ENCODE measurements at places on chromosomes 3 and 15. TPM values are rescaled to one million over a fixed set of nuclear protein-coding genes. Genes with fewer than 3 reads are reported as not detected.
A peak's percentile ranks its signal among the peaks of the same experiment; 100 is the strongest.

ARHGAP31 gene
- 4.5 TPM for total RNA-seq

FGF7 gene
- 39.2 TPM for total RNA-seq

FBN1 gene
- total RNA-seq: 81.2 TPM

DNA sequence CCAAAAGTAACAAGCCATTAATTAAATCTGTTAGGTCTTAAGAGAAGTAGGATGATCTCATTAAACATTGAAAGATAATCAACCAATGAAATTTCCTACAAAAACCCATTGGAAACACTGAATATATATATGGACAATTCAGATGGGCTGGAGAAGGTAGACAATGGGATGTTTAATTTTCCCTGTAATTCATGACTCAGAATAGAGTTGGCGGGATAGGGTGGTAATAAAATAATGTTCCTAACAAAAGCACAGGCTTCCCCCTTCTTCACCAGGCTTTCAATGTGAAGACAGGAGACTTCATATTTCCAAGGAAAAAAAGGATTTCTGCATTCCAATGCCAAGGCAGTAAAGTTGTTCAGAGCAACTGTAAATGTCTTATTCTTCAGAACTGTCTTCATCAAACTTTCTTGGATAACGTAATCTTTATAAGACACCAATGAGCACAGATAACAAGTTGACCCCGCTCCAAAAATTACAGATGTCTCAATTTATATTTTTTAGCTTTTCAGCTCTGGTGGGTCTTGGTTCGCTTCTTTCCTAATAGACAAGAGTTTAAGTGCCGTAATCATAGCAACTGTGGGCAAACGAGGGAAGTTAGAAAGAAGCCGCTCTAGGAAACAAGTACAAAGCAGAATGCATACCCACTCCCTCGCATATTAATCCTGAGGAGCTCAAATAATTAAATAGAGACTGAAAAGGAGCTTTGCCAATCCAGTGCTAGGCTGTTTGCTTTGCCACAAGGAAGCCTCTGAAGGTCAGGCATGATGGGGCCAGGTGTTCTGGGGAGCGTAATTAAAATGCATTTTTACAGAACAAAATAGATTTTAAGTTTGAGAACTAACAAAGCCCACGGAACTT is 377.0 kb downstream of the FOXP1 start:
- DNase-seq: no peak

OCA2 gene
- not detected for total RNA-seq

GRCh38 chr3:85591451-85591850 is 632.7 kb downstream of the CADM2 start:
- no peak for DNase-seq

LYZL4 gene
- not detected for total RNA-seq

SIN3A gene
- total RNA-seq: 22.7 TPM

SELENOK gene
- 70.8 TPM for total RNA-seq

XYLB gene
- total RNA-seq: 1.5 TPM

- DNase-seq: no peak
These were observed 30.8 kb downstream of the TPRG1 start for GRCh38 chr3:189202583-189202982.

WNT7A gene
- total RNA-seq: not detected

DNA sequence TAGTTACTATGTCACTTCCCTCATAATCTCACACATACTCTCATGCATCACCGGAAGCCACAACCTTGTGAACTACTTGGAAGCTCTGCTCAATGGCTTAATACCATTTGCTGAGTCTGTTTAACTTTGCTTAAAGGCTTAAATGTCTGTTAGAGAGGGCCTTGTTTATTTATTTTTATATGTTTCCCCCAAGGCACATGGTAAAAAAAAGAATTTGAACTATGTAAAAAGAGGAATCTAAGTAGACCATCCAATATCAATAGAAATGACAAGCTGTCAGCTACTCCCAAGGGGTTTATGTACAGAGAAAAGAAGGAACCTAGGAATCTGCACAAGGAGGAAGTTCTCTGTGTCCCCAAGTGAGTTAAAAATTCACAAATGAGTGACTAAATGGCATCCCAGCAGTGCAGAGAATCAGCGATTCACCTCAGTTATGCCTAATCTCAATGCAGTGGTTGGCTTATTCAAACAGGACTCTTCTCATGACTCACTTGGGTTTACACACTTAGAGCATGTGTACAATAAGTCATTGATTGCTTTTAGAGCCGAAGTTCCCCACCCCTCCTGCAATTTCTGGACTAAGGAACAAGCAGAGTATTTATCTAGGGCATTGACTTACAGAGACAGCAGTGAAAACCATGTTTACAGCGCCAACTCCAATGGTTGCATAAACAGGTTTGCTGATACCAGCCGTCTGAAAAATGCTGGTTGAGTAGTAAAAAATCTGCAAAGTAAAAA is 24.4 kb downstream of the SLC2A2 start:
- DNase-seq: peak; percentile 21

EMC7 gene
- 35.5 TPM for total RNA-seq

DNA sequence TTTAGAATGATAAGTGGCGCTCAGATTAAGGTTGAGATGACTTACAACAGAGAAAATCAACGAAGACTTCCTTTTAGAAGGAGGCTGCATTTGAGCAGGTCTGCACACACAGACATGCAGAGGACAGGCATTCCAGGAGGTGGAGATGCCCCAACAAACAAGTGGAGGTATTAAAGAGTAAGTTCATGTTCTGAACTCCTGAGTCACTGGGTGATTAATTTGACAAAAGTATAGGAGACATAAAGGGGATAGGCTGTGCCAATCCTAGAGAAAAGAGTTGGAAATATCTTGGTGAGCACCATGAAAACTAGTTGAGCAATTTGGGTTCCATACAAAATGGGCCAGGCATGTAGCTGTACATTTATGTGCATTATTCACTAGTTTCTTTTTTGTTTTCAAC is 33.5 kb upstream of the BCL6 start:
- DNase-seq: no peak

DNA sequence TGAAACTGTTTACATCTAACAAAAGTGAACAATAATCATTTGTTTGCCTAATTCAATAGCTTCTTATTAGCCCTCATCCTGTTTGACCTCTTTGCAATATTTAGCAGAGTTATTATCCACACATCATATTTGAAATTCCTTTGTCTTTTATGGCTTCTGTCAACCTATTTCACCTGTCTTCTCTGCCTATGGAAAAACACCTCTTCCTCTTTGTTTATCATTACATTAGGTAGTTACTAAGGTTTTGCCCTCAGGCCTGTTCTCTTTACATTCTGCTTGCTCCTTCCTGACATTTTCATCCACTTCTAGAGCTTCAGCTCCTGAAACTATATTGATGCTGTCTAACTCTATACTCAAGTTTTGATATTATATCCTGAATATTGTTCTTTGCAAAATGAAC is 183.0 kb downstream of the SUCNR1 start:
- DNase-seq: no peak

DNA sequence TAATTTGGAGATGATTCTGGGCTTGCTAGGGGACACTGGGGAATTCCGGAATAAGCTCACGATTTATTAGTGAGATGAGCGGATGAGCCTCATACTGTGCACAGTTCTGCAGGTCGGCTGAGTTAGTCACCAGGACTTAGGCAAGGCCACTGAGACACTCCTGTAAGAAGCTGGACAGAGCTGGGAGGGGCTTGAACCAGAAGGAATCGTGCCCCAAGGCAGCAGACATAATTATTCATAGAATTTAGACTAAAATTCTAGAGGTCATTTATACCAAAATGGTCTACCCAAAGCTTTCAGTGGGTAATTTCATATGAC is 121.4 kb downstream of the VGLL4 start:
- DNase-seq: no peak
